ENCODE measurements at places on chromosomes 7 and 10.

DNA sequence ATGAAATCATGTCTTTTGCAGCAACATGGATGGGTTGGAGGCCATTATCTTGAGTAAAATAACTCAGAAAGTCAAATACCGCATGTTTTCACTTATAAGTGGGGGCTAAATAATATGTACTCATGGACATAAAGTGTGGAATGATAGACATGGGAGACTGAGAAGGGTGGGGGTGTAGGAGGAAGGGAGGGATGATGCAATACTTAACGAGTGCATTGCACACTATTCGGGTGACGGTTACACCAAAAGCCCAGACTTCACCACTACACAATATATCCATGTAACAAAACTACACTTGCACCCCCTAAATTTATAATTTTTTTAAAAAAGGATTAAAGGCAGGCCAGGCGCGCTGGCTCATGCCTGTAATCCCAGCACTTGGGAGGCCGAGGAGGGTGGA lies 13.6 kb downstream of the LGI1 start:
- no peak overlapping the region for H3K27ac ChIP-seq
- no peaks in the 10 kb centered on the region for H3K36me3 ChIP-seq
- DNase-seq = no peak
- no peaks in the 10 kb centered on the region for H3K27me3 ChIP-seq
- no peaks in the 10 kb centered on the region for H3K4me1 ChIP-seq

DNA sequence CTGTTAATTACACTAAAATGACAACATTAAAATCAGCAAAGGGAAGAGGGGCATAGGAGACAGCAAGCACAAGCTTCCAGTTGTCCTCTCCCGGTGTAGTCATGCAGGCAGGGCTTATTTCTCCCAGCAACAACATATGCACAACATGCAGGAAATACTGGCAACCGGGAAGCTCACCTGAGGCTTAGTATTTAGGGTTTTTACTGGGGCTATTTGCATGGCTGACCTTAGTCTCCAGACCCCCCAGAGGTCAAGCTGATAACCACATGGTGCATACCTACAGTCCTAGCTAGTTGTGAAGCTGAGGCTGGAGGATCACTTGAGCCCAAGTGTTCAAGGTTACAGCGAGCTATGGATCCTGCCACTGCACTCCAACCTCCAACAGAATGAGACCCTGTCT lies 12.8 kb upstream of the JMJD1C start:
- no peak for DNase-seq
- no peaks in the 10 kb centered on the region for H3K36me3 ChIP-seq
- no peaks in the 10 kb centered on the region for H3K4me1 ChIP-seq
- H3K27me3 ChIP-seq = no peaks in the 10 kb centered on the region

DNA sequence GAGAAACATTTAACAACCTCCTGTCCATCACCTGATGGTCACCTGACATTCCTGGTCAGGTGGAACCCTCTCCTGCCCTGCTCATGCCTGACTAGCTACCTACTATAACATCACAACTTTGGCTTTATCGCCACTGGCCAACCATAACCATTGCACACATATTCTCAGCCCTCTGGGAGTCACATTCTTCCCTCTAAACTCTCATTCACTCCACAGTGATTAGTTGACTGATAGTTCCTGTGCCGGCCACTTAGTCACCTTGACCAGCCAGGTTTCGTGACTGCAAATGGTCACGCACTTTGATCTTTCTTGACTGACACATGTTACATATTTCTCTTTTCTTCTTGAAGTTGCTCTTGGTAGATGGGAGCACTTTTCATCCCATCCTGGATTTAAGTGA lies 50.1 kb downstream of the GNAI1 start:
- no peak overlapping the region for H3K4me3 ChIP-seq
- no peak overlapping the region for H3K27ac ChIP-seq
- H3K27me3 ChIP-seq = no peaks in the 10 kb centered on the region
- H3K36me3 ChIP-seq = peaks cover 5% of the 10 kb centered on the region

DNA sequence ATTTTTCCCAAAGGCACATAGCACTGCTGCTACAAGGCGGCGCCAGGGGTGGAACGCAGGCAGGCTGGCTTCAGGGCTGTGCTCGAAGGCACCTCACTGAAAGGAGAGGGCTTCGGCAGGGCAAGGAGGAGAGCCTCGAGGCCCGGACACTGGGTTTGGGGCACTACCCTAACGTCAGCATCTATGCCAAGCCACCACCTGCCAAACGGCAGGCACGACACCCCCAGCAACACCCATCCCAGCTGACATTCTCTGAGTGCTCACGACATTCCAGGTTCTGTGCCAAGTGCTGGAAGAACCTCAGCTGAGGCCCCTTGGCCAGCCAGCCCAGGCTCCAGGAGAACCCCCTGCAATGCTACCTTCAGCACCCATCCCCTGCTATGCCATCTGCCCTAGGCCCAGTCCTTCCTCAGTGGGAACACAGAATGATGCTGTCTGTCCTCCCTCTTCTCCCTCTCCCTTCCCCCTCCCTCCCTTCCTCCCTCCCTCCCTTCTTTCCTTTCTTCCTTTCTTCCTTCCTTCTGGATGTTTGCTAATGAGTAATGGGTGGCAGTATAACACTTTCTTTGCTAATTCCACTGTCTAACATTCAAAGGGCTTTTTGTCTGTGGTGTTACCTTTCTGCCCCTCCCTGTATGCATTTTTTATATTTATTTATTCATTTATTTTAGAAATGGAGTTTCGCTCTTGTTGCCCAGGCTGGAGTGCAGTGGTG lies 24.3 kb downstream of the ZCCHC24 start:
- H3K27ac ChIP-seq = no peak overlapping the region
- no peaks in the 10 kb centered on the region for H3K4me1 ChIP-seq
- H3K4me3 ChIP-seq = no peak overlapping the region
- DNase-seq = no peak

DNA sequence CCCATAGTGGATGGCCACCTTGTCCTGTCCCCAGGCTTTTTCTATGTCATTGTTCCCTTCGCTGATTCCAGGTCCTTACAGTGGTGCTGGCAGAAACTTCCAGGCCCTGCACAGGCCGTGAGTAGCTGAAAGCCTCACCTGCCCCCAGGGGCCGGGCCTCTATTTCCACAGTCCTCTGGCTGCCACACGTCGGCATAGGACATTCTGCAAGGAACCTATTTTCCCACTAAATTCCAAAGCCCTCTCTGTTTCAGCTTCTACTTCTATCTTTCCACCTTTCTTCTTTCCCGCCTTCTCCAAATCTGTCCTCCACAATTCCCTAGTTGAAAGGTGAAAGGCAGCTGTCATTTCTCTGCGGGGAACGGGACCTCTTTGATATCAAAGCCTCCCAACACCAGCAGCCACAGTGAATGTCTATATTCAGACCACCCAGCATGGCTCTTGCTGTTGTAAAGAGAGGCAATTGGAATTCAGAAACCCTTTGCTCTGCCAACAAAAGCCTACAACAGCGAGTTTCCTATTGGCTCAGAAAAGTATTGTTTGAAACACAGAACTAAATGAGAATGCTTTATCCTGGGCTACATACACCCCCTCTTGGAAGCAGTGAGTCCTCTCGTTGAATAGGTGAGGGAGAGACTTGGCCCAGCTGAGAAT lies 607.7 kb downstream of the GALNT17 start:
- H3K27me3 ChIP-seq = no peaks in the 10 kb centered on the region
- H3K4me1 ChIP-seq = no peaks in the 10 kb centered on the region
- no peak overlapping the region for H3K27ac ChIP-seq
- no peak overlapping the region for H3K4me3 ChIP-seq

DNA sequence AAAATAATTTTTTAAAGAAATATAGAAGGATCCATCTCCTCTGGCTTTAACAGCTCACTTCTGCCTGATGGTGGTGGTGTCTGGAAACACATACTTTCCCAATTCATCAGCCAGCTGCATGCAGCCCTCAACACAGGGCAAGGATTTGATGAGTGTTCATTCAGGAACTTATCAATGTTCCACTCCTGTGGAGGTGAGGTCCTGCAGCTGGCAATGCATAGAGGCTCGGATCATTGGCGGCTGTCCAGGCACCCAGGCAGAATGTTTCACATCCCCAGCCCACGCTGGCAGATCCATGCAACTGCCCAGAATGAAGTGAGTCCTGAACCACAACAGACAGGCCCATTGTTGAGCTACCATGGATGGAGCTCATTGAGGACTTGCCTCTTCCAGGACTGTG lies 55.2 kb upstream of the KCNMA1 start:
- no peaks in the 10 kb centered on the region for H3K36me3 ChIP-seq
- no peaks in the 10 kb centered on the region for H3K4me1 ChIP-seq
- H3K4me3 ChIP-seq = no peak overlapping the region
- DNase-seq = no peak
- no peak overlapping the region for H3K27ac ChIP-seq
- H3K27me3 ChIP-seq = no peaks in the 10 kb centered on the region

GRCh38 chr7:31254926-31255325 lies 85.6 kb downstream of the NEUROD6 start:
- no peak for DNase-seq
- no peaks in the 10 kb centered on the region for H3K27me3 ChIP-seq
- no peak overlapping the region for H3K4me3 ChIP-seq
- H3K4me1 ChIP-seq = no peaks in the 10 kb centered on the region

DNA sequence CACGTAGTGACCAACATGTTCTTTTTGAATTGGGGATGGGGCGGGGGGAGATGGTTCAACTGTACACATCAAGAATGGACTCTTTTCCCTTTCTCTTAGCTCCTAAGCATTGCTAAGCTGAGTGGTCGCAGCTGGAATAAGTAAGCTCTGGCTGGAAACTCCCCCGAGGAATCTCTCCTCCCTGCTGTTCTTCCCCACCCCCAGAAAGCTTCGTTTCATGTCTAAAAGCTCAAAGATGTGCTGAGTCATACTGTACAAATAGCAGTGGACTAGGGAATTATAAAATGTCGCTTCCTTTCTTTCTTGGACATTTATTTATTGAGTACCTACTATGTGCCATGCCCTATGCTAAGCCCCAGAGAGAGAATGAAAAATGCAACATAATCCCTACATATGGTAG lies 191.1 kb upstream of the ADO start:
- no peaks in the 10 kb centered on the region for H3K36me3 ChIP-seq
- DNase-seq = no peak
- no peak overlapping the region for H3K27ac ChIP-seq
- peaks cover 3% of the 10 kb centered on the region for H3K4me1 ChIP-seq
- H3K27me3 ChIP-seq = no peaks in the 10 kb centered on the region

DNA sequence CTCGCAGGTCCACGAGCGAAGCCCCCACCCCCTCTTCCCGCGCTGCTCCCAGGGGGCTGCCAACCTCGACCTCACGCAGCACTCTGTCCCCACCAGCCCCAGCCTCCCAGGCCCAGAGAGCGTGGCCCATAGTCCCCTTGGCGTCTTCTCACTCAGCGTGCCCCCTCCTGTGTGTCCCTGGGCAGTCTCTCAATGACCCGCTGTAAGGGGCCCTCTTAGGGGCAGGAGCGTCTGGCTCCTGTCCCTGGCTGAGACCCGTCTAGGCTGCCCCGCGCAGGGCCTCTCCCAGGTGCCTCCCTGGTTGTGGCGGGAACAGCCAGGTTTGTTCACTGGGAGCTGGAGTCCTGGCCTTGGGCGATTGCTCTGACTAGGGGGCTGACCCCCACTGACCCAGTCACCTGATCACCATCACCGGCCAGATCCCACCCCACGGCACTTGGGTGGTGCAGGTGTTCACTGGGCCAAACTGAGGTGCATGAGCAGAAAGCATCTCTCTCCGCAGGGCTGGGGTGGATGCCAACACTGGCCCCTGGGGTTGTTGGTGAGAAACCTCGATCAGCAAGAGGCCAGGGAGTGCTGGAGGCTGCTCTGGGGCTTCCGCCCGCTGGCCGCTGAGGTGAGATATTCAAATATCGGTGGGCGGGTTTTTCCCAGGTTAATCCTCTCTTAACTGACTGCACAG lies 12.6 kb upstream of the WDFY4 start:
- H3K36me3 ChIP-seq = no peaks in the 10 kb centered on the region
- no peak for DNase-seq
- H3K27me3 ChIP-seq = peaks cover 4% of the 10 kb centered on the region
- no peaks in the 10 kb centered on the region for H3K4me1 ChIP-seq

DNA sequence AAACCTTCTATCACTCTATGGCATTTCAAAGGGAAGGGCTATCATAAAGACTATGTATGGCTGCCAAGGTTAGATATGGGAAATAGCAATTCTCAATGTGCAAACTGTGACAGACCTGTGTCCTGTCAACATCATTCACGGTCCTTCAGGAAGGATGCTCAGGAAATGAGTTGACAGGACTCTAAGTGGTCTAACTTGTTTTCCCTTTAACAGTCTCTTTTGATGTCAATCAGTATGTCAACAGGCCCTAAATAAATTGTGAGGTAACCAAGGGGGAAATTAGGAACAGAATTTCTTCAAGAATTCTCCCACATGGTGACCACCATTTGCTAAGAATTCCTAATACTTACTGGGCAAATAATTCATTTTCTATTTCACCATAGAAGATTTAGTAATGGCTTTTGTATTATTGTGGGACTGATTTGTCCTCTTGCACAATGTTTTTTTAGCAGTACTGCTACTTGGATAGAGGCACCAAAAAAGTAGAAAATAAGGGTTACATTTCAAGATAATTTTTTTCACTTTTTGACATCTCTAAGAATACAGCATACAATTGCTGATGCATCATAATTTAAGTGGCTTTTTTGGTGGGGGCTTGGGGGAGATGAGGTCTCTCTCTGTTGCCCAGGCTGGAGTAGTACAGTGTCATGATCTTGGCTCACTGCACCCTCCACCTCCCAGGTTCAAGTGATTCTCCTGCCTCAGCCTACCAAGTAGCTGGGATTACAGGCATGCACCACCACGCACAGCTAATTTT lies 275.8 kb downstream of the CACNA2D1 start:
- H3K27me3 ChIP-seq = no peaks in the 10 kb centered on the region
- H3K4me1 ChIP-seq = no peaks in the 10 kb centered on the region
- DNase-seq = no peak
- H3K27ac ChIP-seq = no peak overlapping the region
- no peaks in the 10 kb centered on the region for H3K36me3 ChIP-seq

- no peaks in the 10 kb centered on the region for H3K36me3 ChIP-seq
- no peak for DNase-seq
Observed at GRCh38 chr10:70458329-70459060, 17.0 kb upstream of the NODAL start.

GRCh38 chr7:26861050-26861449 lies 3.3 kb downstream of the SKAP2 start:
- no peak for DNase-seq
- H3K36me3 ChIP-seq = no peaks in the 10 kb centered on the region
- no peaks in the 10 kb centered on the region for H3K27me3 ChIP-seq
- H3K4me3 ChIP-seq = no peak overlapping the region

DNA sequence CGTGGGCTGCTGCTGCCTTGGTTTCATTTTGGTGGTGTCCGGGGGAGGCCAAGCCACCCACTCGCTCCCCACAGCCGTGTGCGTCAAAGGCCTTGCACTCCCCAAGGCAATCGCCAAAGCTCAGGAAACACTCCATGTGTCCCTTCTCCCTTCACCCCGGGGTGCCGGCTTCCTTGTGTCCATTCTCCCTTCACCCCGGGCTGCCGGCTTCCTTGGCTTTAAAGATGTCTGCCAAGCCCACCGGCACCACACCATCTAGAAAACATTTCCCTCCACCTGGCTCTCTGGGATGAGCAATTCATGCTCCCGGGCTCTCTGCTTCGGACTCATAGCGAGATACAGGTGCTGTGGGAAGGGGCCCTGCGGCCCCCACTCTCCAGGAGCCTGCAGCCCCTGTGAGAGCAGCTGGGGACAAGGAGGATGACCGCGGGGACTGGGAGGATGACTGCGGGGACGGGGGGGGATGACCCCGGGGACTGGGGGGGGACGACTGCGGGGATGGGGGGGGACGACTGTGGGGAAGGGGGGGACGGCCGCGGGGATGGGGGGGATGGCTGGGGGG lies 322.1 kb downstream of the DNAJB6 start:
- H3K27ac ChIP-seq = no peak overlapping the region
- no peak overlapping the region for H3K4me3 ChIP-seq
- H3K36me3 ChIP-seq = no peaks in the 10 kb centered on the region
- H3K4me1 ChIP-seq = no peaks in the 10 kb centered on the region
- no peak for DNase-seq
